Foreskin fibroblast (primary cell): ENCODE measurements at places on chromosomes 4 and X.

GRCh38 chr4:99052902-99053301 lies 35.7 kb downstream of the ADH5 start:
- DNase-seq, result peak; percentile 40

DNA sequence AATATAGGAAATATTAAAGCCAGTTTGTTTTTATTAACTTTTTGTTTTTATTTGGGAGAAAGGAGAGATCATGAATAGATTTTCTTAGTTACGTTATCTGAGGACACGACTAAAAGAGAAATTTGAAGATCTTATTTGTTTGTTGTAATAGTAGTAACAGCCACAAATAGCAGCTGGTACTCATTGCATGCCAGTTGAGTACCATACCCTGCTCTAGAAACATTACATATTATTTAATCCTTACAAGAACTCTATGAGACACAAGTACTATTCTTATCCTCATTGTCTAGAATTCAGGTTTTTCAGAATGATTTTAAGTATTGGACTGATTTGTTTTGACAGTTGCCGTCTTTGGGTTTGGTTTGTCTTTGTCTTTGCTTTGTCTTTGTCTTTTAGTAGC lies 31.8 kb downstream of the USP53 start:
- DNase-seq, result no peak

DNA sequence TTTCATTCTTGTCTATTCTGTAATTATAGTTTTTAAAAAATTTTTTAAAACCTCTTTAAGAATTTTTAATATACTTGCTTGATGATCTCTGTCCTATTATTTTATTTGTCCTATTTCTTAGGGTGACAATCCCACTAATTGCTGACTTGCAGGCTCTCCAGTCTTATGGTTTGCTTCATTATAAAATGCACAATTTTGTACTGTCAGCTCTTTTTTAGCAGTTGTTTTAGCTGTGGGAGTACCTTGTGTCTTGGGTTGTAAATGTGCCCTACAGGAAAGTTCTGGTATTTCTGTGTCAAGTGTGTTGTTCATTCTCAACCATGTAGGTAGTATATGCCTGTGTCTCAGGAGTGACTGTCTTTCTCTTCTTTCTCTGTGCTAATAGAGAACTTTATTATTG lies 118.2 kb upstream of the IL15 start:
- no peak for DNase-seq

- no peak for DNase-seq
Observed at GRCh38 chr4:42594888-42595287, 62.0 kb downstream of the ATP8A1 start.

GRCh38 chr4:121697564-121697963 lies 784 bp upstream of the ANXA5 start:
- DNase-seq, result no peak

GRCh38 chr4:53804719-53805118 lies 213.4 kb upstream of the LNX1 start:
- peak; percentile 43 for DNase-seq

- DNase-seq, result peak; percentile 47
Observed at GRCh38 chr4:2402048-2402842, 16.2 kb downstream of the ZFYVE28 start.

DNA sequence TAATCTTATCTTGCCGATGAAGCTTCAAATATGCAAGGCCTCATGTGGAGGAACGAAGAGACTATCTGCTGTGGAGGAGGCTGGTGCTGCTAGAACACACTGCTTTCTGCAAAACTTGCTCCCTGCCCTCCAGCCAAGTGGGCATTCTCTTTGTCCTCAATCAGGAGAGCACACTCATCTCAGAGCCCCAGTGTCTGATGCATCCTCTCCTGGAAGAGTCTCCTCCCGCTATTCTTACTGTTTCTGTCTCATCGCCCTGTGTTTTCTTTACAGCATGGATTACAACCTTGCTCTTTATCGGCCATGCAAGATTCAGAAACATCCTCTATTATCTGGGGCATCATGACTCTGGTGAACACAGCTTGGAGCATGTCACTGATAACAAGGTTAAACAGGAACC lies 68.2 kb upstream of the MTNR1A start:
- DNase-seq, result no peak

DNA sequence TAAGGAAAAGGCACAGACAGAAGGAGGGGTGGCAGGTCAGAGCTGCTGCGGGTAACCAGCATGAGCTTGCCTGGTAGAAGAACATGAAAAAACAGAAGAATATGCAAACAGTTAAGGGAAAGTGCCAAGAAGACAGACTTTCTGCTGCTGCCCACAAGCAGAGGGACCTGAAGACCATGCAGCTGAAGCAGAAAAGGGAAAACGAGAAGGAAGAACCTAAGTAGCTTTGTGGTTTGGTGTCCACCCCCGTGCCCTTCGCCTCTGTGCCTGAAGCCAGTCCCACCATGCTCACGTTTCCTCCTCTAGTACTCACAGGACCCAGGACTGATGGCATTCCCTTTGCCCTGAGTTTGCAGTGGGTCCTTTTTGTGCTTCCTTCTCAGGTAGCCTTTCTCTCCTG lies 62.8 kb downstream of the UBA6 start:
- no peak for DNase-seq

- no peak for DNase-seq
Observed at GRCh38 chr4:111952688-111953087, 192.6 kb upstream of the FAM241A start.

DNA sequence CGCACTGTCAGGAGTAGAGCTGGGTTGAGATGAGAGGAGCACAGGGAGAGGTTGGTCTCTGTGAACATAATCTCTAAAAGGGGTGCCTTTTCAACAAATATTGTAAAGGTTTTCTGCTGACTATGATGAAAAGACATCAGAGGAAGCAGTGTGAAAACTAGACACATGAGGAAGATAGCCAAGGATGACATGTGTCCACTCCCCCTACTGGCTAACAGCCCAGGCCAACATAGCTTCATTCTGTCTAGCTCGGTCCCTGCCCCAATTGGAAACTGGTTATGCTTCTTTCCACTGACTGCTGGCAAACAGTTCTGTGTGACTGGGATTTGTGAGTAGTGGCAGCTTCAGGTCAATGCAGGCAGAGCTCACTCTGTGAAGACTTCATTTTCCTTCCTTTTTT lies 115.4 kb upstream of the ESX1 start:
- no peak for DNase-seq

DNA sequence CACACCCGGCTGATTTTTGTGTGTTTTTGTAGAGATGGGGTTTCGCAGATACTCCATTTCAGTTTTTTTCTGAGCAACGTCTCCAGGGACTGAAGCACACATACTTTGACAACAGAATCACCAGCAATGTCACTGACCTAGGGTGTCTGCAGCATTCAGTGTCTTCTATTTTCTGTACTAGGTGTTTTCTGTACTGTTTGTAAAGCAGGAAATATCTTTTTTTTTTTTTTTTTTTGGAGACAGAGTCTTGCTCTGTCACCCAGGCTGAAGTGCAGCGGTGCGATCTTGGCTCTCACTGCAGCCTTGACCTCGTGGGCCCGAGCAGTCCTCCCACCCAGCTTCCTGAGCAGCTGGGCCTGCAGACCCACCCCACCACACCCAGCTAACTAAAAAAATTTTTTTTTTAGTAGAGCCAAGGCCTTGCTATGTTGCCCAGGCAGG lies 8.9 kb downstream of the ADD1 start:
- no peak for DNase-seq

- DNase-seq, result no peak
Observed at GRCh38 chrX:8244301-8244700, 73.2 kb upstream of the VCX2 start.

DNA sequence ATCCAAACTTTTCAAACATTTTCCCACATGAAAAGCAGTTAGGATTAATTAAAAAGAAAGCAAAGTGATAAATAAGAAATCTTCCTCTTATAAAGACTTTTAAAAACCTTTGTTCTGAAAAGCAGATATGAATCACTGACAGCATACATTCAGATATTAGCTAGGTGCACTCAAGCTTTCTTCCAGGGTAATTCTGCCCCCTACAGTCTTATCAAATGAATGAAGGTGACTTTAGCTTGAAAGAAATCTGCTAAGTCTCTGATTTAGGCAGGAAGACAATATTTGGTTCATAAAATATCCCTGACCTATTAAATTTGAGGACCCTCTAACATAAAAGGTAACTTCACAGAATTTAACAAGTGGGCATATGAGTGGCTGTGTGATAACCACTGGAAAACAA lies 209.1 kb upstream of the FAM47A start:
- DNase-seq, result no peak

DNA sequence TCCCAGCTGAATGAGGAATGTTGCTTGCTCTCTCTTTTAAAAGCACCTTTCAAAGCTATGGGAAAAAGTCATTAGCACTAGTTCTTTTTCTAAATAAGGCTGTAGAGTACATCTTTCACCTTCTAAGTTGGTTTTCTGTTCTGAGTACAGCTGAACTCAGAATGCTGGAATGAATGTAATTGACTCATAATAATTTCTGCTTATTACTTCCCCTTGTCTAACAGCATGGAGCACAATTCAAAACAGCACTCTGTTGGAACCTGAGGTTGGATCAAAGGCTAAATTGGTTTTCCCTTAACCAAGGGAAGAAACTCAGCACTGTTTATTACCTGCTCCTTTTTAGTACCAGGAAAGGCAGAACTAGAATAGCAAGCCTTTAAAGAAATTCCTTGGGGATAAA lies 33.5 kb upstream of the CYP2U1 start:
- no peak for DNase-seq

DNA sequence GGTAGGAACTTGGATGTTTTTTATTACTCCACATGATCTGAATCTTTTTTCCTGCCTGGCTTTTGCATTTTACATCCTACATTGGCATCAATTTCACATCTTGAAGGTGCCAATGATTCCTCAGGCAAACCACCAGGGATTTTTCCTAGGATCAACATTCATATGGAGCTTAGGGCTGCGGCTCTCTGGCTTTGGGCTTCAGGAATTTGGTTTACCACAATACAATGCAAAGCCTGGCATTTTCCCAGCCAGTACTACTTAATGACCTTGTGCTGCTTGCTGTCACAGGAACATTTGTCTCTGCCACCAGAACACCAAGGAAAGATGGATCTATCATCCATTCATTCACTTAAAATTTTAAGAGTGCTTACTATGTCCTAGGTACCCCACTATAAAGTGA lies 180.7 kb downstream of the PDGFC start:
- DNase-seq, result peak; percentile 83

DNA sequence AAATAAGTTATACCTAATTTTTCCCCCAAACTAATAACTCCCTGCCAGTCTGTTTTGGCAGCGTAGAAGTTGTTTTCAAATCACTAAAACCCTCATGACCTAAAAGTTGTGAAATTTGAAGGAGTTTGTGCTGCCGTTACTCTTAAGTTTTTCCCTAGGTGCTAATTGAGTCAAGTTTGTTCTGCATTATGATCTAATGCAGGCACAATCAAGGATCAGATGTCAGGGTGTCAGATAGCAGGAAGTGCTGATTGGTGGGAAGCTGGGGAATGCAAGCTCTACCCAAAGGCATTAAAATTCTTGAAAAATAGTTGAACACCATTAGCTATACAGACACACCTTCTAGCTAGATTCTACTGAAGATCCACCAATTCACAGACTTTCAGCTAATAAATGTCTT lies 51.9 kb downstream of the ARX start:
- DNase-seq, result no peak

DNA sequence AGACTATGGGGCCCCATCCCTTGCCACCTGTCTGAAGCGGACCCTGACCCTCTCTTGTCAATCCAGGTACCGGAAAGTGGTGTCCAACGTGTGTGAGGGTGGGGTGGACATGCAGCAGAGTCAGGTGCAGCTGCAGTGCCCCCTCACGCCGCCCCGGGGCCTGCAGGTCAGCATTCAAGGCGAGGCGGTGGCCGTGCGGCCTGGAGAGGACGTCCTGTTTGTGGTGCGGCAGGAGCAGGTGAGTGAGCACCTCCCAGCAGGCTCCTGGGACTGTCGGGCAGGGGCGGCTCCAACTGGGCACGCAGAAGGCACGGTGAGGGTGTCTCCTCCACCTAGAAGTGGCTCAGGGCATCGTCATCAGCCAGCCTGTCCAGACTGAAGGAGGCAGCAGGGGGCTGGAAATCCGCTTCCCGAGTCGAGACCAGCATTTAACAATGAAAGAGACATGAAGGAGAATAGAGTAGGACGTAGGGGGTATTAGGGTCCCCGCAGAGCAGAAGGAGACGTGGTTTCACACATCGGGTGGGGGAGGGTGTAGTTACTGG lies 221.6 kb downstream of the AFAP1 start:
- no peak for DNase-seq

GRCh38 chr4:175905925-175906324 lies 93.9 kb upstream of the GPM6A start:
- no peak for DNase-seq

DNA sequence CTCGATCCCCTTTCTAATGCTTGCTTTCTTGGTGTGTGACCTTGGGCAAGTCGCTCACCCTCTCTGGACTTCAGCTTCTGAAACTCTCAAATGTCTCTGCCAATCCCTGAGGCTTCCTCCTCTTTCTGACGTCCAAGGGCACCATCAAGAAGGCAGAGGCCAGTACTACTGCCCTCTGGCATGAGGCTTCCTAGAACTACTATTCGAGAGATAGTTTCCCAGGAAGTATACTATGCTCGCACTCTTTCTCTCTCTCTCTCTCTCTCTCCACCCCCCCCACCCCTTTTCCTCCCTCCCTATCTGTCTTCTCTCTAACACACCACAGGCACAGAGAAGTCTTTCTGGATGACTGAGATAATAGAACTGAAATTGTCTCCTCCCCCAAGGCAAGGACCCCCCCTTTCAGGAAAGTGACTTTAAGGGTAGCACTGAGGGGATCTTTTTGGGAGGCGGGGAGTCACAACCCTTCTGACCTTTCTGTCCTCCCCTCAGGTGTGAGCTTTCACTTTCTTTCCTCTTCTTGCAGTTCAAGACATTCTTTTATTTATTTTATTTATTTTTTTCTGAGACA lies 20.0 kb upstream of the BCOR start:
- no peak for DNase-seq

GRCh38 chr4:44629280-44629866 lies 22.1 kb downstream of the YIPF7 start:
- peak; percentile 7 for DNase-seq

DNA sequence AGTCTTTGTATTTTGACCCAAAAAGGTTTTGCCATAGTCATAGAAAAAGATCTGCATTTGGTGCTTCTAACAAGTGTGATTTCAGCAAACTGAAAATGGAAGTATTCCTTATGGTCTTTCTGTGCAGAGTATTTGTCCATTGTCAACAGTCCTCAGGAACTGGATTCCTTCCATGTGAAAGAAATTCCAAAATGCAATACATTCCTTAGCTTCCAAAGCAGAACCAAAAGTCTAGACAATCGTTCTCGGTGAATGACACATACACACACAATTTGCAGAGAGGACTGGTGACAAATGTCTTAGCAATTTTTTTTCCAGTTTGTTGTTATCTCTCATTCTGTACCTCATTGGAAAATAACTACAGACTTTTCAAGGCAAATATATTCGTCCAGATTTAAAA lies 562.2 kb upstream of the SLIT2 start:
- peak; percentile 75 for DNase-seq

DNA sequence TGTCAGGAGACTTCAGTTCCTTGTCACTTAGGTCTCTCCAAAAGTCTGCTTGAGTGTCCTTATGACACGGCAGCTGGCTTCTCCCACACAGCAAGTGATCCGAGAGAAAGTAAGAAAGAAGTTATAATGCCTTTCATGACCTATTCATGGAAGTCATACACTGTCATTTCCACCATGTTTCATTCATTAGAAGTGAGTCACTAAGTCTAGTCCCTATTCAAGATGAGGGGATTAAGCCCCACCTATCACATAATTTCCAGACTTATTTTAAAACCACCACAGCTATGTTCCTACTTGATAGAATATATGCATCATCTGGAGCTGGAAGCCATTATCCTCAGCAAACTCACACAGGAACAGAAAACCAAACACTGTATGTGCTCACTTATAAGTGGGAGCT lies 25.2 kb upstream of the COL25A1 start:
- no peak for DNase-seq
